ENCODE measurements at places on chromosomes 4 and X.

GRCh38 chrX:135309430-135309923 lies at the start of gene ETDC:
TSS of gene ETDC (plus strand) at chrX:135309480. CDS start at chrX:135309480, 0 bp downstream.
- DNase-seq, result no peak

DNA sequence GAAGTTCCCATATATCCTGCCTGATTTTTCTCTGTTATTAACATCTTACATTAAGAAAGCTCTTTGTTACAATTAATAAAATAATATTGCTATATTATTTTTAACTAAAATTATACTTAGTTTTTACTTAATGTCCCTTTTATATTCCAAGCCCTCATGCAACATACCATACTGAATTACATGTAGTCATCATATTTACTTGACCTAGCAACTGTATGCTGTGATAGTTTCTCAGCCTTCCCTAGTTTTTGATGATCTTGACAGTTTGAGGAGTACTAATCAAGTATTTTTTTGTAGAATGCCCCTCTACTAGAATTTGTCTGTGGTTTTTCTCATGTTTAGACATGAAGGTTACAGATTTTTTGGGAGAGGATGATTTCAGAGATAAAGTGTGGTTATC lies 1503.8 kb upstream of the PABPC4L start:
- DNase-seq, result no peak

DNA sequence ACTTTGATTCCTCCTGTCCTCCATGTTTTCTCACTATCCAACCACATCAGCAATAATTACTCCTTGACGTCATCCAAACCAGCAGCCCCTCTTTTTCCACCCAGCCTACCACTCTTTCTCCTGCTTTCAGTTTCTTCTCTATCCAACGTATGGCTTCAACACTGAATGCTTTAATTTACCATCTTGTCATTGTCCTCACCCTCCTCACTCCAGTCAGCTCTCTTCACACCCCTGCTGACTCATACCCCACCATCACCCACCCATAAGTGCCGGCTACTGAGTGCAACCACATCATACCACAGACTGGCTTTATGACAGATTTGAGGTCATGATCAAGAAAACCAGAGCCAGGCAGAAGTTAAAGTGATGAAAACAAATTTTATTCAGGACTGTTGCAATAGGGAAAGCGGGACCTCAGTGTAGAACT lies 9.8 kb upstream of the ANXA5 start:
- DNase-seq, result peak; percentile 86

DNA sequence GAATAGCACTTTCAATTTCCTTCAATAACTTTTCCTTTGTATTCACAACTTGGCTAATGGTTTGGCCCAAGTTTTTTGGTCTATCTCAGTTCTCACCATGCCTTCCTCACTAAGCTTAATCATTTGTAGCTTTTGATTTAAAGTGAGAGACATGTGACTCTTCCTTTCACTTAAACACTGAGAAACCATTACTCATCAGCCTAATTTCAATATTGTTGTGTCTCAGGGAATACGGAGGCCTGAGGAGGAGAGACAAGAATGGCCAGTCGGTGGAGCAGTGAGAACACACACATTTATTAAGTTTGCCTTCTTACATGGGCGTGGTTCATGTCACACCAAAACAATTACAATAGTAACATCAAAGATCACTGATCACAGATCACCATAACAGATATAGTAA lies 56.7 kb downstream of the TSPAN5 start:
- DNase-seq, result peak; percentile 62

DNA sequence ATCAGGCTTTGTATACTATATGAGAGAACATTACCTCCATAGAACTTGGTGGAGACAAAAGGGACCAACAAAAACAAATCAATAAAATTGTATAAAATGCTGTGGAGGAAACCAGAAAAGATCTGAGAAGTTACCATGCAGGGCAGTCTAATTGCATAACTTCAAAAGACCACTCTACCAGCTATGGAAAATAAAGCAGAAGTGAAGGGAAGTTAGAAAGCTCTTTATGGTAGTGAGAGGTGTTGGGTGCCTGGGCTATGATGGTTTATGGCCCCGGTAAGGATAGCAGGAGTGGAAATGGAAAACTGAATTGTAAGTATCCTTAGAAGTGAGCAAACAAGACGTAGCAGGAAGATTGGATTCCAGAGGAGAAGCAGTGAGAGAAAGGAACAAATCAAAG lies 3.1 kb downstream of the TMEM184C start:
- no peak for DNase-seq

GRCh38 chr4:85039526-85039925 lies 73.0 kb upstream of the WDFY3 start:
- no peak for DNase-seq

GRCh38 chr4:143512978-143513313 lies 556 bp upstream of the SMARCA5 start:
- no peak for DNase-seq

- DNase-seq, result no peak
Measured at GRCh38 chr4:124415146-124415545, 297.4 kb downstream of the ANKRD50 start.

DNA sequence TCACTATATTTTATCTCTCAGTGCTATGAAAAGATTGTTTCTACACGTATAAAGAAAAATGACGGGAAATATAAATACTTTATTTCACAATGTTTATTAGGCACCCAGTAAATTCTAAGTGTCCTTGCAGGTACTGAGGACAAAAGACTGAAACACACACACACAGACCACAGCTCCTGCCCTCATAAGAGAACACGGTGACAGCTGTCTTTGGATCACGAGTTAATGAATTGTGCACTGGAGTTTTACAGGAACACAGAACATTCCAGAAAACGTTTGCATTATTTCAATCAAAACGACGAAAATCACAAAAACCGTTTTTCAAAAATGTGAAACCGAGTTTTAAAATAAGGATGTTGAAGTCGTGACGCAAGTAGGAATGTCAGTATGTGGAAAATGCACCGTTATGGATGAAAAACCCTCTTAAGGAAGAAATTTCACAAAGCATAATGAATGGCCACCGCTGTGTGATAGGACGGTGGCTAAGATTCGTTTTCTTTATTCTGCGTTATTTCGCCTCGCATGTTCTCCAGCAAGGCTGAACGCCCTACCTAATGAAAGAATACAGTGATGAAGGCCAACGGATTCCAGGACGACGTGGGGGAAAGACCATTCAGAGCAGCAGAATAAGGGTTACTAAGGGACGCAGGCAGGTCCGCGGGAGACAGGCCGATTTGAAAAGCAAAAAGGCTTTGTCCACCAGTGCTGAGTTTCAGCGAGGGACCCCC lies 24.2 kb downstream of the FAM156A start:
- DNase-seq, result no peak

DNA sequence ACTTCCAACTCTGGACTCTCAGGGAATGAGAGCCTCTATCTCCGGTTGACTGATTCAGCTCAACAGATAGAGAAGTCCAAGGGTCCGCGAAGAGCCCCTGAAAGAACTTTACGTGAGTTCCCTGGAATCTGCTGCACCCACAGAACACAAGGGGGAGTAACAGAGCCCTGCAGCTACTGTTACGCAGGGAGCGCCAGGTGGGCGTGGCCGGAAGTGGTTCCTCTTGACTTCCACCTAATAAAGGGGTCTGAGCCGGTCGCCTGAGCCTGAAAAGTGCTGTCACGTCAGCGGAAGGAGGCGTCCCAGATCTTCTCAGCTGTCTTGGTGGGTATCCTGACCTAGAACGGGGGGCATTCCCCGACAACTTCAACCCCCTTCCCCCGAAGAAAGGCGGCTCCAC lies at the start of gene MAGEB6:
TSS of gene MAGEB6 (plus strand) at position 237 of the 400 bp plus-strand sequence. CDS start 1,407 bp downstream, outside the sequence.
- DNase-seq, result no peak

DNA sequence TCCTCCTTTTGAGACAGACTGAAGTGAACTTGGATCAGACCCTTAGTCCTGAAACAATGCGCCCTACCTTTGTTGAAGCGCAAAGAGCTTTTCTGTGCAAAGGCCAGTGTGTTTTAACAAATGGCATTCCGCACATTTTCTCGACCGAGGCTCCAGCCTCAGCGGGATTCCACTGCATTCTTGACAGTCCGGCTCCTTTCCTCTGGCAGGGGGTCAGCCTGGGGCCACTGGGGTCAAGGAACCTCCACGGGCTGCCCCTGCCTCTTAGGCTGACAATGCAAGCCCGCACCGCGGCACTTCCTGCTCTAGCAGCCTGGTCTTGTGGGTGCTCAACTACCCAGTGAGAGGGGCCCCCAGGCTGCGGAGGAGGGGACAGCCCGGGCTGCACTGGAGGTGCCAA lies 47.2 kb upstream of the TFDP3 start:
- DNase-seq, result no peak

- no peak for DNase-seq
Measured at GRCh38 chr4:156346959-156347385, 393.3 kb upstream of the CTSO start.

DNA sequence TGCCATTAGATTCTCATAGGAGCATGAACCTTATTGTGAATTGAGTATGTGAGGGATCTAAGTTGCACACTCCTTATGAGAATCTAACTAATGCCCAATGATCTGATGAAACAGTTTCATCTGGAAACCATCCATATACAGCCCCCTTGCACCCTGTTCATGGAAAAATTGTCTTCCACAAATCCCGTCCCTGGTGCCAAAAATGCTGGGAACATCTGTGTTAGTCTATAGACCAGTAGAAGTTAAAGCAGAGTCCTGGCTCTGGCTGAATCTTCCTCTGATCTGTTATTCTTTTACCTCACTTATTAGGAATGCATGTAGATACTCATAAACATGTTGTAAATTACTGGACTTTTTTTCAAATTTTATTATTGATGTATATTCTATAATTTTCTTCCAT lies 29.2 kb downstream of the SULT1B1 start:
- DNase-seq, result no peak

GRCh38 chrX:119067023-119067739 lies 5.6 kb upstream of the CT47C1 start:
- DNase-seq, result peak; percentile 9

Data from T-helper 1 cell (primary cell).